ENCODE measurements at places on chromosomes 2 and 18.

GRCh38 chr2:220117025-220117424 is 489.6 kb downstream of the SLC4A3 start:
- DNase-seq, result no peak

GRCh38 chr2:289362-290089 is 1.6 kb upstream of the ALKAL2 start:
- DNase-seq, result peak; percentile 35

DNA sequence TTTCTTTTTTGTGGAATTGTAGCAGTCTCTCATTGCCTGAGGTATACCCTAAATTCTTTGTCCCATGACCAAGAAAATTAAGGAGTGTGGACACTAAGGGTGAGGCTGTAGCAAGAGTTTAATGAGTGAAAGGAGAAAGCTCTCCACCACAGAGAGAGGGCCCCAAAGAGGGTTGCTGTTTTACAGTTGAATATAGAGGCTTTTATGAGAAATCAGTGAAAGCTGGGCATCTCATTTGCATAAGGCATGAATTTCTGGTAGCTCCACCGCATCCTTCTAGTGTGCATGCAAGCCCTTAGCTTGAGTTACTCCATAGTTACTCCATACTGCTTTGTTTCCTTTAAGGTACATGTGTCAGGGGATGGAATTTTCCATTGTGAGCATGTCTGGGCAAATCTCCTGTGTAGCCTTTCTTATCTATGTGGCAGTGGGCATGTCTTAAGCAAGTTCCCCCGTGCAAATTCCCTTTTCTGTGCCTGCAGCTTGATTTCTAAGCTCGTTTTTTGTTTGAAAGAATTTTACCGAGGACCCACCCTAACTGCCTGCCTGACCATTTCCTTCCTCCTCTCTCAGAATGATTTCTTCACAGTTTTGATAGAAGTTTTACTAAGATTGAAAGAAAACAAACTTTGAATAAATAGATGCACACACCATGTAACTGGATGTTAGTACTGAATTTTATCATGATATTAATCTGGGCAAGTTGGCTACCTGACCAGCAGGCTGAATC is 218.9 kb downstream of the PARD3B start:
- DNase-seq, result no peak

- no peak for DNase-seq
Observed at GRCh38 chr2:10494351-10495066, 46.4 kb upstream of the ODC1 start.

DNA sequence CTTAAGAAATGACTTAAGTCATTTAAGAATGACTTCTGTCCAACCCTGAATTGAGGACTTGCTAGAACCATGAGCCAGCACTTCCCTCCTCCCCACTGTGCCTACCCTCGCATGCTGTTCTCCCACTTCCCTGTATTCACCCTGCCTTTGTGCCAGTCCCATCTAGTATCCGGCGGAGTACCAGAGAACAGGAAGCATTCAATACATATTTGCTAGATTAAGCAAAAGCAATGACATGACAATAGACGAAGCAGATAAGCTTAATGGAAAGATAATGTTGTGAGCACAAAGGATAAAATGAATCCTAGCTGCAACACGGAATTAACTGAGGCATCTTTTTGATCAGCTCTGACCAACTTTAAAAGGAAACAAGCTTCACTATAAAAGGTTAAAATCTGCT is 328.5 kb downstream of the TDRD15 start:
- DNase-seq, result no peak

DNA sequence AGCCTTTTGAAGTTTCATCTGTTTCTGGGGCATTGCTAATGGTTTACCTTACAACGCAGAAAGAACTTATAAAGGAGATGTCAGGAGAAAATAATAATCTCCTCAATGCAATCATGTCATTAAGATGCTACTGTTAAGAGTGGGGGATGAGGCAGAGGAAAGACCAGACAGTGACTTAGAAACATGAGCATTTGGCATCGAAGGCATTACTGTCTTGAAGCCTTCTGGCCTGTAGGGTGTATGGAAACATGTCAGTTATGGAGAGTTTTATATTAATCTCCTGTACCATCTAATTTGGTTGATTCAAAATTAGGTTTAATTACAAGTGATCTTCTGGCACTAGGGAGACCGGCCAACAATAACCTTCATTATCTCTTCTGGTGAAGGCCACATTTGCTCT is 32.5 kb downstream of the CDC42EP3 start:
- no peak for DNase-seq

- peak; percentile 81 for DNase-seq
Observed at GRCh38 chr18:400456-400855, 100.0 kb downstream of the COLEC12 start.

GRCh38 chr2:122755281-122755780 is 999.9 kb downstream of the TSN start:
- no peak for DNase-seq

DNA sequence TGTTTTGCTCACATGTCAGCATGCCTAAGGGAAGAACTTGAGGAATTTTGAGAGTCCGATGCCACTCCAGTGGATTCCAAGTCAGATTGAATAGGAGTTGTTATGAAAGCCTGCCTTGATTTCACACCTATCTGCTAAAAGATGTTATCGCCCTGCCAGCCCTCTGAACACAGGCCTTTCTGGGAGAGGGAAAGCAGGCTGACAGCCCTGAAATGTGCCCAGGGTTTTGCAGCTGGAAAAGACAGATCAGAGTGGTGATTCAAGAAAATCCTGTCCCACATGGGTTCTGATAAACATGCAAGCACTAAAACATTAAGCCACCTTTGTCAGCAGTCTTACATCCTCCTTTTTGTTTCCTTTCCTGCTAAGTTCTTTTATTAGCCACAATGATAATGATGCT is 1752.9 kb upstream of the CELF4 start:
- no peak for DNase-seq

GRCh38 chr2:207772081-207772843 is 2.6 kb upstream of the FZD5 start:
- peak; percentile 62 for DNase-seq

- no peak for DNase-seq
Observed at GRCh38 chr18:77329651-77330050, 80.0 kb downstream of the GALR1 start.

- DNase-seq, result no peak
Observed at GRCh38 chr2:102601730-102602129, 17.6 kb upstream of the SLC9A2 start.

GRCh38 chr2:37549598-37549997 is 121.8 kb downstream of the CDC42EP3 start:
- no peak for DNase-seq

- DNase-seq, result no peak
Observed at GRCh38 chr18:61001138-61001537, 332.1 kb upstream of the CDH20 start.

GRCh38 chr2:183477296-183477695 is 353.1 kb downstream of the NUP35 start:
- no peak for DNase-seq

DNA sequence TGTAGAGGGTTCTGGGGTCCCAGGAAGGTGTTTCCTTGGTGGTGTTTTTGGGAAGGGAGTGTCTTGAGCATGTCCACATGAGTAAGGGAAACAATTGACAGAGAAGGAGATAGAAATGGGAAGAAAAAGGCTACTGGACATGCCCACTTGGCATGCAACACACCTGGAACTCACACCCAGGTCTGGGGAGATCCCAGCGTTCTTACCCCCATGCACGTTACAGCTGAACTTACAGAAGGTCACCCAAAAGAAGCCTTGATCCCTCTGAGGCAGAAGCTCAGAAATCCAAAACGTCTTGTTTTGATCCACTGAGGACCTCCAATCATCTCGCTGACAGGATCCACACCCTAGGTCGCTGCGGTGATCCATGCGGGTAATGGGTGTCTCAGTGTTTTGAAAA is 142.0 kb downstream of the ZNF516 start:
- DNase-seq, result no peak

DNA sequence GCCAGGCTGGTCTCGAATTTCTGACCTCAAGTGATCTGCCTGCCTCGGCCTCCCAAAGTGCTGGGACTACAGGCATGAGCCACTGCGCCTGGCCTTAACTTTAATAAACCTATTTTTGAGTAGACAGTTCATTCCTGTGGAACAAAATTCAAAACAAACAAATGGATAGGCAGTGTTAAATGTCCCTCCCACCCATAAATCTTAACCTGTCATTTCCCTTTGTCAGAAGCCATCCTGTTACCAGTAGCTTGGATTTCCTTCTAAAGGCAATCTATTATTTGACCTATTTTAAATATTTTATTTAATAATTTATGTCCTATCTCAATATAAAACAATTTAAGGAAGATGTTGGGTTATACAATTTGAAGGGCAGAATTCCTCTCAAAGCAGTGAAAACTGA is 6.6 kb upstream of the C2orf72 start:
- DNase-seq, result no peak

DNA sequence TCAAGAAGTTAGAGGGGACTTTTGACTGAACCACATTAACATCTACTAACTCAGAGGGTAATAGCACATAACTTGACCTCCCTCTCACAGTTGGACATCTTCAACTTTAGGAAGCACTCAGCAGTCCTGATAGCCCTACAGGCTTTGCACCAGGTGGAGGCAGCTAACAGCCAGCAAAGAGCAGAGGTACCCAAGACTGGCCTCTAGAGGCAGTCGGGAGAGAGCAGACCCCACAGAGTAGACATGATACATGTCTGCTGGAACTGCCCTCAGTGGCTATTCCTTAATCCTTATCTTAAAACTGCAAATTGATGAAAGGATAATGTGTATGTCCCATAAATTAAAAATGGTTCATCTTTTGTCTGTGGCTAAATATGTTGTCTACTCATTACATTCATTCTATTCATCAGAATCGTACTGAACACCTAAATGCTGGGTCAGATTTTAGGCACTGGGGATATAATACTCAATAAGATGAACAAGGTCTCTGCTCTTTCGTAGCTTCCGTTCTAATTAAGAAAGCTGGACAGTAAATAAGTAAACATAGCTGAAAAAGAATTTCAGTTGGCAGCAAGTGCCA is 49.8 kb downstream of the CAB39 start:
- DNase-seq, result peak; percentile 58

DNA sequence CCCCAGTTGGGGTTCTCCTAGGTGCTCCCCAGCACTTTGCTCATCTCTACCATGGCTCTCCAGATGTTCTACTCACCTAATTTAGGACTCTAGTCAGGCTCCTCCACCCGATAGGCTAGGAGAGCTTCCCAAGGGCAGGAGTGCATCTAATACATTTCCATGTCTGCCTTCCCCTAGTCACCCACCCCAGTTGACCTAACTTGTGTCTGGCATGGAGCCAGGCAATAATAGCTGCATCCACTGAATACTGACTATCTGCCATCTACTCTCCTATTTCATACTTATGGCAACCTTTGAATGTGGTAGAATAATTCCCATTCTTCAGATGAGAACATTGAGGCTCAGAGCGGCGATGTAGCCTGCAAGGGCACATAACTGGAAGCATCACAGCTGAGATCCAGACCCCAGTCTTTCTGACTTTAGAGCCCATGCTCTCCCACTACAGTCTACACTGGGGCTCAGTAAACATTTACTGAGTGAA is 71.8 kb upstream of the YWHAQ start:
- DNase-seq, result no peak

DNA sequence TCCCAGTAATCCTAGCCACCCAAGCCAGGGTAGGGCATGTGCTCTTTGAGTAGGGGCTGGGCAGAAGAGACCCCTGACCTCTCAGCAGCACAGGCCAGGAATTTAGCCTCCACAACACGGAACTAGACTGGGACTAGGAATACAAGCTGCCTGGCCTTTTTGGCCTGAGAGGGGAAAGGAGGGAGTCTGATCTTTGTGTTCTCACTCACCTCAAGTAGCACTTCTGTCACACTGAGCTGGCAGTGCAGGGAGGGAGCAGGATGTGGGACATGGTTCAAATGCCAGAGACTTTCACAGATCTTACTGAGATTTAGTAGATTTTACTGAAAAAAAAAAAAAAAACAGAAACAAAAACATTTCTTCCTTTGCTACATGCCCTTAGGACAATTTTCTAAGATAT is 395.2 kb downstream of the CMPK2 start:
- DNase-seq, result no peak

DNA sequence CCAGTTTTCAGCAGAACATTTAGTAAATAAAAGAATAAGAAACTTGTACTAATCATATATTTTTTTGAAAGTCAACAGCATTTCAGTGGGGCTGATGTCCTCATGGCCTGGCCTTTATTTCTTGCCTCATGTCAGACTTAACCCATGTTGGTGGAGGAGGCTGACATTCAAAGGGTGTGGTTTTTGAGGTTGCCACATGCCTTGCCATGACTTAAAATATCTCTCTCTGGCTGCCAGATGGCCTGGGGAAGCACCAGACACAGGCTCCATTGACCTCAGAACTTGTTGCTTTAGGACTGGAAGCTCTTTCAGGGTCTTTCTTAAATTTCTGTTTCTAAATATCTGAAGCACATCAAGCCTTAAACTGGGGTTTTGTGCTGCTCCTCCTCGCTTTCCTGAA is 32.5 kb upstream of the CD28 start:
- DNase-seq, result peak; percentile 53

DNA sequence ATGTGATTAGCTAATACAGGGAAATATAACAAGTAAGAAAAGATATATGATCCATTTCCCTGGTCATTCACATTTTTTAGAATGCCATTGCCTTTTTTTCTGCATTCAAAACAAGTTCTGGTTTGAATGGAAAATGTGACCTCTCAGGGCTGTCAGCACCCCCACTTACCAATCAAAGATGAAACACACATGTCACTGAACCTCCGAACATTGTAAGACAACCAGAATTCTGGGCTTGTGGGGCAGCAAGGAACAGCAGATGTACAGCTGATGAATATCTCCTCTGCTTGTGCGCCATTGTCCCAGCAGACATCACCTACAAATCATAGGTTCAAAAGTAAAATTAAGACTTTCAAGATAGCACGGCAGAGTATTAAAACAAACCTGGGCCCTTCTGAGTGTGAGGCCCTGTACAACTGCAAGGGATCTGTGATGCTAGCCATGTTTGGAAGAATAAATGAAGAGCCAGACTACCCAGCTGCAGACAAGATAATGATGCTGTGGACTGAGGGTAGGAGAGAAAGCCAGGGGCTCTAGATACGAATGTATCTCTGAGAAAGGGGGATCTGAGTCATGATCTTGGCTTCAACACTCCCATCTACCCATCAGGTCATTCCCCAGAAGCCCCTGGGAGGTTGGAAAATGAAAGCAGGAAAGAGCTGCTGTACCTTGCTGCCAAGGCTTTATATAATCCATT is 108.7 kb upstream of the SERTAD2 start:
- no peak for DNase-seq

GRCh38 chr2:112648081-112648480 is 2.3 kb downstream of the SLC20A1 start:
- DNase-seq, result no peak

- DNase-seq, result no peak
Observed at GRCh38 chr2:194896871-194897270, 760.2 kb upstream of the SLC39A10 start.
